Thymus (tissue), 14 donors: ENCODE measurements at places on chromosomes 16 and 17. TPM values are rescaled to one million over a fixed set of nuclear protein-coding genes. Genes with fewer than 3 reads are reported as not detected.

TEDC2 gene
- 11.0 TPM for total RNA-seq

HOXB7 gene
- 0.09 TPM for total RNA-seq

NHLRC4 gene
- 5.5 TPM for total RNA-seq

SARM1 gene
- 1.2 TPM for total RNA-seq

POLR3E gene
- total RNA-seq: 27.2 TPM

MYADML2 gene
- total RNA-seq: 0.05 TPM

HOXB9 gene
- total RNA-seq: 0.05 TPM

DNA sequence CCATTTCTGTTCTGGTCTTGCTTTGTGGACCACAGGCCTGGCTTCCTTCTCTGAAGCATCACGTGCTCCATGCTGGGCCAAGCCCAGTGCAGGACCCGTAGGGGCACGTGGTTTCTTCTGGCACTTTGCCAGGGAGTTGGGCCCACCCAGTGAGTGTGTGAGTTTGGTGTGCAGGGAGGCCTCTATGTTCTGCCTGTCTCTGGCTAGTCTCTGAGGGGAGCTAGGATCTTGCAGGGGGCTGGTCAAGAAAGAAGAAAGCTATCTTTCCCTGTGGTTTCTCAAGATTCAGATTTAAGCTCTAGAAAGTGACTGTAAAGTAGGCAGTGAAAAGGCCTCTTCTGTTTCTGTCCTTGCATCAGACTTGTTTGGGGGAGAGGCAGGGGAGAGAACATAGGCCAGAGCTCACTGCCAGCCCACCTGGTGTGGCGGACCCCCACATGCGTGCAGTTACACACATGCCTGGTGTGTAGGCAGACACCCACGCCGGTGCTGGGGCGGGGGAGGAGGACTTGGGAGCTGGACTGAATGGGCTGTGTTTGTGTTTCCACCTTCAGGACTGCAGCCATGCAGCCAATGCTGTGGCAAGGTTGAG is 11.8 kb downstream of the LASP1 start:
- peak; percentile 76 for DNase-seq

GRCh38 chr16:53041320-53042051 is 11.2 kb downstream of the CHD9NB start:
- DNase-seq: peak; percentile 13

DNA sequence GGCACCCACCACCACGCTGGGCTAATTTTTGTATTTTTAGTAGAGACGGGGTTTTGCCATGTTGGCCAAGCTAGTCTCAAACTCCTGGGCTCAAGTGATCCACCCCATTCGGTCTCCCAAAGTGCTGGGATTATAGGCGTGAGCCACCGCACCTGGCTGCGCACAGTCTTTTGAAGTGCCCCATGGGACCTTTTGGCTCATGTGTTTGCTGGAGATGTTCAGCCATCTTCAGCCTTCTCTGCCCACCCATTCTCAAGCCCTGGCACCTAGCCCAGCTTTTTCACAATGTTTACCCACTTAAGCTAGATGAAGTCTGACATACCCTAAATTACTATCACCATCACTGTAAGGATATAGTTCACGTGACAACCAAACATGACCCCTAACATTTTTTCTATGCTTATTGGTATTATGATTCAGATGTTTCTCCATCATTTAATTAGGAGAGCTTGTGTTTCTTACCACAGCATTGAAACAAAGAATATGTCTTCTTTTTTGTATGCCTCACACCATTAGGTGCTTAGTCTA is 32.3 kb downstream of the PECAM1 start:
- DNase-seq: no peak

GRCh38 chr16:12903407-12904328 is 2.3 kb downstream of the SHISA9 start:
- DNase-seq: no peak

- no peak for DNase-seq
Measured at GRCh38 chr16:87063543-87063942, 253.6 kb downstream of the C16orf95 start.

DNA sequence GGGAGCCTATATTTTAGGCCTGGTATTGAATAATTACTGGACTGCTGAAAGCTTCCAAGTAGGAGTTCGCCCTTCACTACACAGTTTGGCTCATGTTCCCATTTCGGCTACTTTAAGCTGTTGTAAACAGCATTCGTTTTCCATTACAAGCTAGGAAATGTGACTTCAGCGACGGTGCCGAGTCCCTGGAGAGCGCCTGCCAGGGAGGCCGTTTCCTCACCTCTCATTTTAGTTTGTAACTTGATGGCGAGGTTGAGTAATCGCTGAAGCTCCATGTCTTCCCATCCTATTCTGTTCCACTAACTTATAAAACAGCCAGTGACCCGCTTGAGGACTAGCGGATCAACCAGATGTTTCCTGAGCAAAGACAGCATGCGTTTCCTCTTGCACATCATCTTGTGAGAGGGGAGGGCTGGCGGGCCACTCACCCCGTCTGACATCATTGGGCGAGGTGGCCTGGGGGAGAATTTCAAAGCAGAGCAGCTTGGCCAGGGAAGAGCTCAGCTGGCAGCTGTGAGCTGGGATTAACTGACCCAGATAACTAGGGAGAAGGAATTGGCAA is 32.9 kb downstream of the PCTP start:
- no peak for DNase-seq

DNA sequence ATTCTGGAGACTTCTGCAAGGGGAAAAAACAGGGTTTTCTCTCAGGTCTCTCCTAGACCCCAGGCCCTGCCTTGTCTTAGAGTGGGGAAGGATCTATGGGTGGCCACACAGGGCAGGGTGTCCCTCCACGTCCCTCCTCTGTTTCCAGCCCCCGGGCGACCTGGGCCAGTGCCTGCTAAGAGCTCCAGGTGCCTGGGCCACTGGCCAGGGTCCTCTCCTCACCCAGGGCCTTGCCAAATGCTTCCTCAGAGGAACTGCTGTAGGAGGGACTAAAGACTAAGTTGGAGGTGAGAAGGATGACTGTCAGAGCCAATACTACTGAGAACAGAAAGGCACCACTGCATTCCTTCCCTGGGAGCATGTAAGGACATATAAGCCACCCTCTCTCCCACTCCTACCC is 11.4 kb downstream of the NOS2 start:
- DNase-seq: no peak

DNA sequence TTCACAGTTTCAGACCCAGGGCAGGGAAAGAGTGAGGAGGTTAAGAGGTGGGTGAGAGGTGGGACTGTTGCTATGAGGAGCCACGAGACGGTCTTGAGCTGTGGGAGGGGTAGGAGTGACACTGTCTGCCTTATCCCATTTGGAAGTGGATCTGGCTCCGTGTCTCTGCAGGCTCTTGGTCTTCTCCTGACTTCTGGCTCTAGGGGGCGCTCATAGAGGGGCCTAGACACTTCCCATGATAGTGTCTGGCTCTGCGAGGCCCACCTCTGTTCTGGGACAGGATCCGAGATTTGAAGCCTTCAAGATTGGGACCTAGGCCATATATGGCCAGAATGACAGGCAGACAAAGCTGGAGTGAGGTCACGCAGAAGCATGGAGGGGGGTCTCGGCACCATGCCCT is 204.5 kb downstream of the GSG1L start:
- no peak for DNase-seq

DNA sequence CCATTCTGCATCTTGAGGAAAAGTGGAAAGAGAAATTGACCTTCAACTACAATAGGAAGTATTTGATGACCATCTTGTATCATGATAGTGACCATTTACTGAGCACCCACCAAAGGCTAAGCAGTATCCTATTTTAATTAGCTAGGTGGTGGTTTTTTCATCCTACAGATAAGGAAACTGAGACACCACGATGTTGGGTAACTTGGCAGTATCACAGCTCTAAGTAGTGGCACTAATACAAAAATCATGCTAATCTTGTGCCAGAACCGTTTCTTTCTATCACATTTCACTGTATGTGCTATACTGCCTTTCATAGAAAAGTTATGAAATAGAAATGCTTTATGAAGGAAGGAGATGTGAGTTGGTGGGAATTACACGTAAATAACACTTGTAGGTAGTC is 2.3 kb downstream of the EVI2B start:
- no peak for DNase-seq

DNA sequence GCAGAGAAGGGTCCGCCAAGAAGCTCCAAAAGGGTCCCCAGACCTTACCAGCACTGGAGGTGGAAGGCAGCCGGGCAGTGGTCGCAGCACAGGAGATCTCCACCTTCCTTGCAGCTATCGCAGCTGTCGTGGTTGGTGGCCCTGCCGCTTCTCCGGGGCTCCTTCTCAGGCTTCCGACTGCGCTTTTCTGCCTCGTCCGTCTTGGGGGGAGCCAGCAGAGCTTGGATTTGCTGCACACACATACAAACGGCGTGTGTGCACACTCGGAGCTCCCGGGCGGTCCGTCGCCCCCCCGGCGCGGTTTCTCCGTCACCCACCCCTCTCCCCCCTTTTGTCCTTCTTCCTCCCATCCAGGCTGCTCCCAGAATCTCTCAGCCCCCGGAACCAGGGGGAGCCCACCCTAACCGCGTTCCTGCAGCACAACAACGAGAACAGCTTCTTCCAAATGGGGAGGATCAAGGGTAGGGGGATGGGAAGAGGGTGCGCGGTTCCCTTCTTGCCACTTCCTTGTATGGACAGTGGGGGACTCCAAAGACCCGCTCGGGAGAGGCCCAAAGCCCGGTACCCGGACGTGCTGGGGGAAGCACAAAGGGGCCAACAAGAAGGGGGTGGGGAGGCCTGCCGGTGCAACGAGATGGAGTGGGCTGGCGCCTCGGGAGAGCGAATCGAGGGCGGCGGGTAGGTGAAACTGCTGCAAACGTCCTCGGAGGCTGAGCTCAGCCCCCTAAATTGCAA is 1.1 kb downstream of the PHF12 start:
- DNase-seq: no peak

DNA sequence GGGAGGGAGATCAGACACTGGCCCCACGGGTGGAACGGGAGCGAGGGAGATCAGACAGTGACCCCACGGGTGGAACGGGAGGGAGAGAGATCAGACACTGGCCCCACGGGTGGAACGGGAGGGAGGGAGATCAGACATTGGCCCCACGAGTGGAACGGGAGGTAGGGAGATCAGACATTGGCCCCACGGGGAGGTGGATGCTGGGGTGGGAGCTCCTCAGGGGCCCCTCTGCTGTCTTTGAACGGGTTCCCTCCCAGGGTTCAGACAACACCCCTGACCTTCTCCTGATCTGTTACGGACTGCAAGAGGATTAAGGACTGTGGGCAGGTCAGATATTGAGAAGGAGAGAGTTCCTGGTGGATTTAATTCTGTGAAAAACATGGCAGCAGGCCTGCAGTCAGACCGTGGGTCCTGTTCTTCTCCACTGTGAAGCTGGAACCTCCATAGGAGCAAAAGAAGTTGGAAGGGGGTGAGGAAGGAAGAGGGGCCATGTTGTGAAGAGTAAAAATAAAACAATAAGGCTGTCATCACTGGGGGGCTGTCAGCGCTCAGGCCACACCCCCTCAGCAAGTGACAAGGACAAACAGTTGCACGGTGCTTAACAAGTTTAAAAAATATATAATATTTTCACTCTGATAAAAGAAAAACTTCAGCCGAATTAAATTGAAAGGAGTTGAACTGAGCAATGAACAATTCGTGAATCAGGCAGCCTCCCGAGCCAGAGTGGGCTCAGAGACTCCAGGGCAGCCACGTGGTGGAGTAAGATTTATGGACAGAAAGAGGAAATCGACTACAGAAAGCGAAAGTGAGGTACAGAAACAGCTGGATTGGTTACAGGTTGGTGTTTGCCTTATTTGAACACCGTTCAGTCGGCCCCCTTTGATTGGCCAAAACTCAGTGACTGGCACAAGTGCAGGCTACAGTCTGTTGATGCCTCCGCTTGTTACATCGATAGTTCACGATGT is 348.7 kb upstream of the TNRC6C start:
- peak; percentile 55 for DNase-seq

GRCh38 chr17:77768248-77768852 is 190.2 kb upstream of the TNRC6C start:
- no peak for DNase-seq

- no peak for DNase-seq
Measured at GRCh38 chr16:50381679-50382440, 13.1 kb upstream of the BRD7 start.

- DNase-seq: no peak
Measured at GRCh38 chr17:20191056-20191455, 181.9 kb downstream of the SPECC1 start.

- no peak for DNase-seq
Measured at GRCh38 chr17:79024901-79025737, 1.1 kb downstream of the C1QTNF1 start.

GRCh38 chr16:68892898-68893297 is 49.6 kb downstream of the TANGO6 start:
- no peak for DNase-seq

GRCh38 chr17:46157443-46158062 is 35.7 kb downstream of the KANSL1 start:
- no peak for DNase-seq

- no peak for DNase-seq
Measured at GRCh38 chr17:63657786-63658185, 35.6 kb downstream of the MAP3K3 start.
